ENCODE measurements at places on chromosomes 5 and 9. TPM values are rescaled to one million over a fixed set of nuclear protein-coding genes. Genes with fewer than 3 reads are reported as not detected.

DNA sequence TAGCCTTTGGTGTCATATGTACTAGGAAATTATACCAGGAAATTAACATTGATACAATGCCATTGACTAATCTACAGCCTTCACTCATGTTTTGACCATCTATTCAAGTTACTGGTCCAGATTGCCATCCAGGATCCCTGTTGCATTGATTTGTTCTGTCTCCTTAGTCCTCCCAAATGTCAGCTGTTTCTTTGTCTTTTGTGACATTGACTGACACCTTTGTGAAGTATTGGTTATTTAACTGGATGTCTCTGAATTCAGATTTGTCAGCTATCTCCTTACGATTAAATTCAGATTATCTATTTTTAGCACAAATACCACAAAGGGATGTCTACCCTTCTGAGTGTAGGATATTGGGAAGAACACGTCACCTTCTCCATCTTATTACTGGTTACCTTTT lies 73.7 kb upstream of the CTNND2 start:
- H3K27ac ChIP-seq, result no peak overlapping the region
- peaks cover 2% of the 10 kb centered on the region for H3K4me1 ChIP-seq
- no peaks in the 10 kb centered on the region for H3K36me3 ChIP-seq
- DNase-seq, result no peak

- no peak overlapping the region for H3K27ac ChIP-seq
- H3K36me3 ChIP-seq, result peaks cover 1% of the 10 kb centered on the region
- peaks cover 13% of the 10 kb centered on the region for H3K27me3 ChIP-seq
- DNase-seq, result no peak
- no peaks in the 10 kb centered on the region for H3K4me1 ChIP-seq
Observed at GRCh38 chr5:42020788-42021530, 95.9 kb downstream of the FBXO4 start.

- H3K4me1 ChIP-seq, result peaks cover 1% of the 10 kb centered on the region
- no peak for DNase-seq
- H3K27ac ChIP-seq, result no peak overlapping the region
- H3K4me3 ChIP-seq, result no peak overlapping the region
- no peaks in the 10 kb centered on the region for H3K36me3 ChIP-seq
Observed at GRCh38 chr9:134971196-134971595, 53.5 kb upstream of the FCN1 start.

DNA sequence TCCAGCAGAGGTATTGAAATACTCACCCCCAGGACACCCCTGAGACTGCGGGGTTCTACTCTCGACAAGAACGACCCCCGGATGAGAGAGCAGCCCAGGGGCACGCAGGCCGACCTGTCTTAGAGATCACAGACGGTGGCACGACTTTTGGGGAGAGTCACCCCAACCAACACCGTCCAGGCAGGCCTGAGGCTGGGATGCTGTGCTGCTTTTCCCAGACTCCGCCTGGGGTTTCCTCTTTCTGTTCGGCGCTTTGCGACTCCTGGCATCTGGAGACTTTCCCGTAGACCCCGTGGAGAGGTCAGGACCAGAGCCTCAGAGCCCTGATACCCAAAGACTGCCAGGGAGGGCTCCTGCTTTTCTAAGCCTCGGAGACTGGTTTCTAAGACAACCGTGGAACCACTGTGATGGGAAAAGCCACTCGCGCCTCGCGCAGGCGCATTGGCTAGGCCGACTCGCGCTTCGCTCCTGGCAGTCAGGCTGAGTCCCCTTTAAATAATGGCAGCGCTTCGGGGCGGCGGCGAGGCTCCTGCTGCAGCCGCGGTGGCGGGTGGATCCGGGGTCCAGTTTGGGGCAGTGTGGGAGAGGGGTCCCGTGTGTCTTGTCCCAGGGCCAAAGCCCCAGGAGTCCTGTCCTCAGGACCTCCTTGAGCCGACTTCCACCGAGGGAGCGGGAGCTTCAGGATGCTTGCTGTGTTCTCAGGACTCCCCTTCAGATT lies 484.0 kb downstream of the SPATA31A7 start:
- no peaks in the 10 kb centered on the region for H3K4me1 ChIP-seq
- H3K27me3 ChIP-seq, result no peaks in the 10 kb centered on the region
- DNase-seq, result no peak
- peaks cover 6% of the 10 kb centered on the region for H3K36me3 ChIP-seq
- H3K27ac ChIP-seq, result no peak overlapping the region

- no peak overlapping the region for H3K27ac ChIP-seq
- no peaks in the 10 kb centered on the region for H3K4me1 ChIP-seq
- DNase-seq, result no peak
- no peaks in the 10 kb centered on the region for H3K36me3 ChIP-seq
- H3K27me3 ChIP-seq, result peaks cover 21% of the 10 kb centered on the region
- no peak overlapping the region for H3K4me3 ChIP-seq
Observed at GRCh38 chr9:68546596-68547390, 6.1 kb upstream of the TMEM252 start.

- DNase-seq, result no peak
Observed at GRCh38 chr5:75239681-75240080, 3.0 kb upstream of the ANKRD31 start.

DNA sequence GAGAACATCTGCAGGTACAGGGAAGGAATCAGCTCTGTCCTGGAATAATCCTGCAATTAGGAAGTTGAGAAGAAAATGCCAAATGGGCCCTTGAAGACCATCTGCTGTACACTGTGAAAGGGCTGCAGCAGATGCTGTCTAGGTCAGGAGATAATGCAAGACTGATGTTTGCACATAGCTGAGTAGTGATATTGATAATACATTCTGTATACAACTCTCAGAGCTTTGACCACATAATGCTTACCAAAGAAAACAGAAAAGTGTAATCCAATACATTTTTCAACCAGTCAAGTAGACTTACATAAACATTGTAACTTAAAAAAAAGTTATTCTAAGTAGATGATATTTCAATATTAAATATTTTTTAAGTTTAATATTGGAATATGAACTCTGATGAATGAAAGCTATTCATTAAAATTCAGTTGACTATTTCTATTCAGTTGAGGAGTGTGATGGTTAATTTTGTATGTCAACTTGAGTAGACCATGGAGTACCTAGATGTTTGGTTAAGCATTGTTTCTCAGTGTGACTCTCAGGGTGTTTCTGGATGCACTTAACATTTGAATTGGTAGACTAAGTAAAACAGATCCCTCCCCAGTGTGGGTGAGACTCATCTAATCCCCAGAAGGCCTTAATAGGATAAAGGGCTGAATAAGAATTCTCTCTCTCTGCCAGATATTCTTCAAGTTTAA lies 380.1 kb upstream of the PRR16 start:
- no peaks in the 10 kb centered on the region for H3K36me3 ChIP-seq
- no peaks in the 10 kb centered on the region for H3K27me3 ChIP-seq
- H3K4me1 ChIP-seq, result no peaks in the 10 kb centered on the region

GRCh38 chr5:71782393-71782770 lies 63.3 kb downstream of the CARTPT start:
- H3K4me1 ChIP-seq, result peaks cover 3% of the 10 kb centered on the region
- no peaks in the 10 kb centered on the region for H3K36me3 ChIP-seq
- H3K4me3 ChIP-seq, result no peak overlapping the region
- peaks cover 20% of the 10 kb centered on the region for H3K27me3 ChIP-seq
- no peak overlapping the region for H3K27ac ChIP-seq
- no peak for DNase-seq

DNA sequence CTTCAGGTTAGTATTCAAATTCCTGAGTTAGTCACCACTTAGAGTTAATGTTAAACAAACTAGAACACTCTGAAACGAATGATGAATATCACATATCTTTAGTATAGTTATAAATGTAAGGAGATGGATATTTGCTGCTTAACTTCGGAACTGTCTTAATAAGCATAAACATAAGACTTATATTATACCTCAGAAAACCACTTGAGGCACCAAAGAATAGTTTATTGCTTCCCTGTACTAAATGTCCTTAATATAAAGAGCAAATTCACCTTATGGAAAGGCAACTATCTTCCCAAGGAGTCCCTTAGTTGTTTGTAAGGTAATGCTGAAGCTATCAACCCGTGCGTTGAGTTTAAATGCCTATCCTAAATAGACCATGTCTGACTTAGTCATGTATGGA lies 300.0 kb upstream of the ADAMTSL1 start:
- H3K4me3 ChIP-seq, result no peak overlapping the region
- no peak for DNase-seq
- H3K27ac ChIP-seq, result no peak overlapping the region
- H3K36me3 ChIP-seq, result peaks cover 1% of the 10 kb centered on the region
- peaks cover 4% of the 10 kb centered on the region for H3K27me3 ChIP-seq

GRCh38 chr9:126432659-126433058 lies 106.0 kb downstream of the MVB12B start:
- H3K36me3 ChIP-seq, result peaks cover 16% of the 10 kb centered on the region
- peaks cover 16% of the 10 kb centered on the region for H3K4me1 ChIP-seq
- no peak overlapping the region for H3K27ac ChIP-seq
- no peak for DNase-seq
- H3K27me3 ChIP-seq, result peaks cover 41% of the 10 kb centered on the region

- no peak overlapping the region for H3K4me3 ChIP-seq
- no peak overlapping the region for H3K27ac ChIP-seq
- no peak for DNase-seq
- H3K27me3 ChIP-seq, result no peaks in the 10 kb centered on the region
- no peaks in the 10 kb centered on the region for H3K4me1 ChIP-seq
- no peaks in the 10 kb centered on the region for H3K36me3 ChIP-seq
Observed at GRCh38 chr5:67378256-67378655, 181.7 kb upstream of the CD180 start.

DNA sequence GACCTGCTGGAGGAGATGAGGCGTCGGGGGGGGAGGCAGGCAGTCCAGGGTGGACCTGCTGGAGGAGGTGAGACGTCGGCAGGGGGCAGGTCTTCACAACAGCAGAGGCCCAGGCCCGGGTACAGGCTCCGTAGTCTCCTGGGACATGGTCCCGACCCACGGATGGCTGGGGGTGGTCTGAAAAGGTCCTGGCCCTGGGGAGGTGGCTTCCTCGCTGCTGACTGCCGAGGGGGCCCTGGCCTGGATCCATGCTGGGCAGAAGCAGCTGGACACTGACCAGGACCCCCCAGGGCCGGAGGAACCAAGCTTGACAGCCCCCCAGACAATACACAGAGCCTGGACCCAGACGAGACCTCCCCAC lies 8.5 kb downstream of the EGFL7 start:
- no peak for DNase-seq
- H3K36me3 ChIP-seq, result peaks cover 3% of the 10 kb centered on the region
- H3K27me3 ChIP-seq, result no peaks in the 10 kb centered on the region

DNA sequence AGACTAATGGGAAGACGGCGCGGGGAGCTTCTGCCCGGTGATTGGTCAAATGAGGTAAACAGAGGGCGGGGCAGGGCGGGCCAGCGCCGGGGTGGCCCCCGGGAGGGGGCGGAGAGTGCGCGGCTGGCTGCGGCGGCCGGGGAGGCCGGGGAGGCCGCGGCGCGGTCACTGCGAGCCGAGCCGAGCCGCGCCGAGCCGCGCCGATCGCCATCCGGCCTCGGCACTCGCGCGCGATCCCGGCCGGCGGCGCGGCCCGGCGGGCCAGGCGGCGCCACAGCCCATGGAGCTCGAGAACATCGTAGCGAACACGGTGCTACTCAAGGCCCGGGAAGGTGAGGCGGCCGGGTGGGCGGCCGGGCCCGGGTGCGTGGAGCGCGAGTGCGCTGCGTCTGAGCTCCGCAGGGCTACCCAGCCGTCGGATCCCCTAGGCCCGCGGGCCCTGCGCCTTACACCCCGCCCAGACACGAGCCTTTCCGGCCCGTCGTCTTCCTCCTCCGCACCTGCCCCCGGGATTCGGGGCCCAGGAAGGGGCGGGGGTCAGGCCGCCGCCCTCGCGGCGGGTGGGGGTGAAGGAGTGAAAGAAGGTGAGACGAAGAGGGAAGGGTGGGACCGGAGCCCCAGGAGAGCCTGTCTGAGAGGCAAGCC lies at the start of gene GRK6:
Gene GRK6 (plus strand): TSS at position 111 of the 645 bp plus-strand sequence. CDS start 170 bp downstream, at position 281.
- peaks cover 1% of the 10 kb centered on the region for H3K36me3 ChIP-seq
- no peak for DNase-seq
- peaks cover 6% of the 10 kb centered on the region for H3K4me1 ChIP-seq
- H3K27me3 ChIP-seq, result peaks cover 5% of the 10 kb centered on the region

DNA sequence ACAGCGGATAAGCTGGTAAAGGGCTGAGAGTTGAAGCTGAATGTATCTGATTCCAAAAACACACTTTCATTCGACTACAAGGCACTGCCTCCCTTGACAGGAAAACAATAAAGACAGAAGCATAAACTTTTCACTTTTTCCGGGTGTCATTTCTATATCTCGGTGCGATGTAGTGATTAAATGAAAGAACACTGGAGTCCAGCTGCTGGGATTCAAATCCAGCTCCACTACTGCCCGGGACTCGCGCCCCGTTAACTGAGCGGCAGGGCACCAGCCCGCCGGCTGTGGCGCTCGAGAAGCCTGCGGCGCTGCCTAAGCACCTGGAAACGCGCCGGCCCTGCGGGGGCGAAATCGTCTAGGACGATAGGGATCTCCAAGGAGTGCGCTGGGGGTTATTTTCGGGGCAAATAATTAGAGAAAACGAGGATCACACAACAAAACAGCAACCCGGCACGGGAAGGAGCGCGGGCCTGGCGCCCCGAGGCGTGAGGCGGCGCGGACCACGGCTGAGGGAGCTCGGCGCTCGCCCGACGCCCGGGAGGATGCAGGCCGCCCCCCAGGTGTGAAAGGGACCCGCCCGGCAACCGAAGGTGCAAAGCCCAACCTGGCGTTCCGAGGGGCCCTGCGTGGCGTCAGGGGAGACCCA lies 837 bp downstream of the UIMC1 start:
- peak overlapping the region; percentile 98 for H3K27ac ChIP-seq
- no peaks in the 10 kb centered on the region for H3K27me3 ChIP-seq
- DNase-seq, result peak; percentile 51
- peaks cover 3% of the 10 kb centered on the region for H3K36me3 ChIP-seq

- no peak overlapping the region for H3K4me3 ChIP-seq
- no peak for DNase-seq
- no peaks in the 10 kb centered on the region for H3K36me3 ChIP-seq
- peaks cover 7% of the 10 kb centered on the region for H3K27me3 ChIP-seq
- H3K27ac ChIP-seq, result no peak overlapping the region
Observed at GRCh38 chr9:38096238-38096805, 27.3 kb upstream of the SHB start.

DPM2 gene
- total RNA-seq, result 37.7 TPM

LEAP2 gene
- total RNA-seq, result 2.0 TPM

IL33 gene
- not detected for total RNA-seq

MAP1B gene
- 63.8 TPM for total RNA-seq

SLC23A1 gene
- 0.48 TPM for total RNA-seq

FBXW5 gene
- total RNA-seq, result 77.3 TPM

WNT8A gene
- not detected for total RNA-seq
